ENCODE measurements at places on chromosomes 12 and 14.

GRCh38 chr12:49983892-49984291, 11.1 kb downstream of the AQP6 start:
- DNase-seq, result no peak

- DNase-seq, result no peak
These were observed 551.5 kb upstream of the ATP2B1 start for GRCh38 chr12:90260136-90260535.

GRCh38 chr14:88683119-88683518, 109.6 kb downstream of the EML5 start:
- no peak for DNase-seq

DNA sequence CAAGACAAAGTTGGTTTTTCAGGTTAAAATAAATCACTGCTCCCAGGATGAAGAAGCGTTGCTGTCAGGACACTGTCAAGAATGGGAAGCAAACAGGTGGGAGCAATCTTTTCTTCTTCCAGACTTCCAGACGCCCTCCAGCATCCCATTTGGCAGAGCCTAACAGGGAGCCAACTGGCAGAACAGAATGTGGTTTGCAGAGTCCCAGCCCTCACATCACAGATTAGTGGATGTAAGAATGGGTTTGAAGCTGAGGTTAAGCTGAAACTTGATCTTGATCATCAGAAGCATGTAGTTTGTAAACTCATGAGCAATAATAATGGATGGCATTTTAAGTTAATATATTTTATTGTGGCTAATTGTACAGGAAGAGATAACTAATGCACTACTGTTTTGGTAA, 636.4 kb downstream of the SLC6A15 start:
- DNase-seq, result no peak

DNA sequence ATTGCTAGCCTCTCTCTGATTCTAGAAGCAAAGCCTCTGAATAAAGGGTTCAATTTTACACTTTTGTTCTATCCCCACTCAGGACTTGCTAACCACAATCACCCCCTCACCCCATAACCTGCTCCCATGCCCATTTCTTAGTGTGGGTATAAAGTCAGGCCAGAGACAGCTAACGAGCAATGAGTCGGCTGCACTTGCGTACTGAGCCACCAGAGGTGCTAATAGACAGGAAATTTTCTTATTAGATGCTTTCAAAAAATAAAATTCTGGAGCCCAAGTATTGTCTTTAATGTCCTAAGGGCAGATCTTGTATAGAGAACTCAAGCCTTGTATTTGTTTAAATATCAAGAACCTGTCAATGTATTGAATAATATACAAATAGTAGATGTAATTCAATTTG, 256.9 kb downstream of the SYT1 start:
- DNase-seq, result no peak

GRCh38 chr14:72801381-72801812, 92.5 kb downstream of the DPF3 start:
- no peak for DNase-seq

DNA sequence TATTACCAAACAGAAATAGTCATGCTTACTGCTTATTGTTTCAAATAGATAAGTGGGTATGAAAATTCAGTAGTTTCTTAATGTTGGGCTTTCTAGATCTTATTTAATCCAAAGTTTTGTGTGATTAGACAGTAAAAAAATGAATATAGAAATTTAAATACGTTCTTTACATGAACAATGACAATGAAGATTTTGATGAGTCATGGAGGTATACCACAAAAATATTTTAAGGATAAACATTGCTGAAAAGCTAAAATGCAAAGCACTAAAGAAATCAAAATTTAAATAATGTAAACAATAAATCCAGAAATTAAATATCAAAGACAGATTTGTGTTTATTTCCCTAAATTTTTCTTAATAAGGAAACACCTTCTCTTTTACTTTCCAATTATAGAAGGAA, 78.3 kb downstream of the PIK3C2G start:
- no peak for DNase-seq

- no peak for DNase-seq
These were observed 14.3 kb upstream of the OTUB2 start for GRCh38 chr14:94011795-94012194.

DNA sequence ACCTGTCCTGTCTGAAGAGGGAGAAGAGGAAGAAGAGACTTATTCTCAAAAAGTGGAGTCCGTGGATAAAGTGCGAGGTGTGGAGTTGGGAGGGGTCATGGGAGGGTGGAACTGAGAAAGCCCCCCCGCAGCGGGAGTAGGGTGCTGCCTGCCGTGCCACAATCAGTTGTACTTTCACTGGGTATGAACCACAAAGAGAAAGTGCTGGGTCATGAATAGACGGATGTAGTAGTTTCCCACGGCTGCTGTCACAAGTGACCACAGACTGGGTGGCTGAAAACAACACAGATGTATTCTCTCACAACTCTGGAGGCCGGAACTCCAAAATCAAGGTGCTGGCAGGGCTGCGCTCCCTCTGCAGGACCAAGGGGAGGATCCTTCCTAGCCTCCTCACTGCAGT, 5.5 kb downstream of the DNAH10 start:
- no peak for DNase-seq

DNA sequence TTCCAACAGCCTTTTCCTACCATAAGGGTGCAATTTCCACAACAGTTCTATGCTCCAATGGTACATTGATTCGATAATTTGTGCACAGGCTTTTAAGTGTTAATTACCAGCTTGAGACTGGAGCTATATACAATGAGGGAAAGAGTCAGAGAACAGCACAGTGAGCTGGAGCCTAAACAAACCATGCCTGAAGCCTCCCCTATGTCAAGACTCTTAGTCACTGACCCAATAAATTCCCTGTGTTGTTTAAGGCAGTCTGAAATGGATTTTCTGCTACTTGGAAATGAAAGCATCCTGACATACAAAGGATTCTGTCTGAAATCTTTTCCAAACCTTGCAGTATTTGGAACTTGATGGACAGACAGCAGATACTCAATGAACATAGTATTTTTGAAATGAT, 149.0 kb downstream of the EFCAB11 start:
- DNase-seq, result no peak

GRCh38 chr14:105474483-105475268, at the start of gene CRIP2:
Gene CRIP2 (plus strand): TSS chr14:105474821. CDS start chr14:105474863, 42 bp downstream.
- DNase-seq, result peak; percentile 98

DNA sequence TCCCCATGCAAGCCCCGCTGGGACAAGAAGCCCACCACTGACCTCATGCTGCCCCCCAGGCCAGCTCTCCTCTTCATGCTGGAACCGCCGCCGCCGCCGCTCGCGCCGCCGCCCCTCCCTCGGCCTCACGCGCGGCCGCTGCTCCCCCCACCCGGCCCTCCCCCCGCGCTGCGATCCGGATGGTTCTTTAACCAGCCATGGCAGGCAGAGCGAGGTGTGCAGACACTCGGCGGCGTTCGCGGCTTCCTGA, at the start of gene DCAF5:
Gene DCAF5 (minus strand): TSS at position 218 of the 250 bp plus-strand sequence. CDS start 141 bp downstream, at position 77.
- no peak for DNase-seq

DNA sequence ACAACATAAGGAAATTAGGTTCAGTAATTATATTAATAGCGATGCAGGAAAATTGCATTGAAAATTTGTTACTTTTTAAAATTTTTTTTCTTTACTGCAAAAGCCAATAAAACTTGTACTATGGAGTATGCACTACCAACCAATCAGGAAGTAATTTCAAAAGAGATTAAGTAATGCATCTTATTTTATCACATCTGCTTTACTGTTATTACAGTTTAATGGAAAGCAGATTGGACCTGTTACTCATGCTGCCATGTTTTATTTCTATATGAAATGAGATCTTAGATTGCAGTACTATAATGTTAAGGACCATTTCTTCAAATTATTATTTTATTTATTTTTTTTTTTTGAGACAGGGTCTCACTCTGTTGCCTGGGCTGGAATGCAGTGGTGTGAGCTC, 1.7 kb upstream of the STRN3 start:
- no peak for DNase-seq

GRCh38 chr12:22037947-22038346, 8.1 kb upstream of the CMAS start:
- DNase-seq, result no peak

GRCh38 chr12:46664761-46665287, 161.0 kb downstream of the SLC38A4 start:
- DNase-seq, result no peak

DNA sequence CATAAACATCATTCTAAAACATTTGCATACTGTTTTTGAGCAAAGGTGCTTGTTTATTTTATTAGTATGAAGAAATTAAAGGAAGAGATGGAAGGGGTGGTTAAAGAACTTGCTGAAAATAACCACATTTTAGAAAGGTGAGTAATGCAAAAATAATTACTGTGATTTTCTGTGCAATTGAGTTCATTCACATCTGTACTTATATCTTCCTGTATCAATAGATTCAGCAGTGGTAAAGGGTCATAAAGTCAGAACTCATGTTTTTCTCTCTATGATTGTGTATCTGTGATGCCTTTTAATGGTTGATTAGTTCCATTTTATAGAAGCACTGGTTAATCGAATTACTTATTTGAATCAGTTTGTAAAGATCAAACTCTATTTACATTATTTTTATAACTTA, 46.0 kb downstream of the TBK1 start:
- DNase-seq, result no peak
